Stimulated activated CD4-positive, alpha-beta T cell treated with anti-CD3 and anti-CD28 coated beads, Interleukin-1b, Interleukin-23, amount 100 ng/mL, for 1 hour (primary cell): ENCODE measurements at places on chromosomes 16 and 17.

DNA sequence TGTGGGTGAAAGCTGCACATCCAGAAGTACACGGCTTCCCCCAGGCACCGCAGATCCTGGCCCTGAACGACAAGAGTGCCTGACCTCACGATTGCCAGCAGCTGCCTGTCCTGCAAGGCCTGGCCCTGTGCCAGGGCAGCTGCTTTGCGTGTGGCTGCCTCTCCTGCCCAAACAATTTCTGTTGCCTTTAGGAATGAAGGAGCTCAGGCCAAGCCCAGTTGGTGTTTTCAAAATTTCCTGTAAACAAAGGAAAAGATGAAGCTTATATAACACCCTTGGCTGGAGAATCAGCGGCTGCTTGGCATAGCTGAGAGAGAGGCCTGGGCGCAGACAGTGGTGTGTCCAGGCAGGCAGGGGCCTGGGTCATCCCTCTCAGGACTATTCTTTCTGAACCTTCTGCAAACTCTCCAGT is 11.7 kb upstream of the SLC47A2 start:
- DNase-seq: no peak

GRCh38 chr16:4323071-4323844 is 7.4 kb downstream of the GLIS2 start:
- no peak for DNase-seq

DNA sequence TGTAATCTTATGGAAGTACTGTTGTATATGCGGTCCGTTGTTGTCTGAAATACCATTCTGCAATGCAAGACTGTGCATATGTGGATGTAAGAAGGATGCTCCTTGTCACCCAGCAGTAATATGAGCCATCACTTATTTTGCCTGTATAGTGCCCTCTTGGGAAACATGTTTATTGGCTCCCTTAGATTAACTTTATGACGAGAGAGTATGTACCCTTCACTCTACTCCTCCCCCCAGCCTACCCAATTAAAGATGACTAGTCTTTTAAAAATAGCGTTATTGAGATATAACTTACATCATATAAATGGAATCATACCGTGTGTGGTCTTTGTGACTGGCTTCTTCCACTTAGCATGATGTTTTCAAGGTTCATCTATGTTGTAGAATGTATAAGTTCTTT is 33.6 kb downstream of the FTO start:
- no peak for DNase-seq

DNA sequence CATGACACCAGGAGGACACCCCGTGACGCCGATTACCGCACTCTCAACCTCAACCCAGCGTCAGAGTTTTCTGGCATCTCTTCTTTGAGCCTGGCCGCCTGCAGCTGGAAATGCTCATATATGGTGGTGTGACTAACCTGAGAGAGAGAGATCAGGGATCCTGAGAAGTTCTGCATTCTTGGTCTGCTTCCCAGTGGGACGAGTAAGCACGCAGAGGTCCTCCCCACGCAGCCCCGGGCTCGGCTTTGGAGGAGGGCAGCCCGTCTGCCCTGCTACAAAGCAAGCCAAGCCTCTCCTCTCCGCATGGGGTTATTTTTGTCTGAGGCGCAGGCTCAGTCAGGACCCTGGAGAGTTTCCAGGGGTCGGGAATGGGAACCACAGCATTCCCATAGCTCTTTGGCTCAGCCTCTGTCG is 16.5 kb downstream of the CRISPLD2 start:
- no peak for DNase-seq

- DNase-seq: no peak
These were observed 10.7 kb upstream of the SNN start for GRCh38 chr16:11657556-11657955.

- DNase-seq: no peak
These were observed 4.2 kb upstream of the FBXL16 start for GRCh38 chr16:709566-710499.

GRCh38 chr16:9260666-9261065 is 169.2 kb downstream of the HAPSTR1 start:
- no peak for DNase-seq

DNA sequence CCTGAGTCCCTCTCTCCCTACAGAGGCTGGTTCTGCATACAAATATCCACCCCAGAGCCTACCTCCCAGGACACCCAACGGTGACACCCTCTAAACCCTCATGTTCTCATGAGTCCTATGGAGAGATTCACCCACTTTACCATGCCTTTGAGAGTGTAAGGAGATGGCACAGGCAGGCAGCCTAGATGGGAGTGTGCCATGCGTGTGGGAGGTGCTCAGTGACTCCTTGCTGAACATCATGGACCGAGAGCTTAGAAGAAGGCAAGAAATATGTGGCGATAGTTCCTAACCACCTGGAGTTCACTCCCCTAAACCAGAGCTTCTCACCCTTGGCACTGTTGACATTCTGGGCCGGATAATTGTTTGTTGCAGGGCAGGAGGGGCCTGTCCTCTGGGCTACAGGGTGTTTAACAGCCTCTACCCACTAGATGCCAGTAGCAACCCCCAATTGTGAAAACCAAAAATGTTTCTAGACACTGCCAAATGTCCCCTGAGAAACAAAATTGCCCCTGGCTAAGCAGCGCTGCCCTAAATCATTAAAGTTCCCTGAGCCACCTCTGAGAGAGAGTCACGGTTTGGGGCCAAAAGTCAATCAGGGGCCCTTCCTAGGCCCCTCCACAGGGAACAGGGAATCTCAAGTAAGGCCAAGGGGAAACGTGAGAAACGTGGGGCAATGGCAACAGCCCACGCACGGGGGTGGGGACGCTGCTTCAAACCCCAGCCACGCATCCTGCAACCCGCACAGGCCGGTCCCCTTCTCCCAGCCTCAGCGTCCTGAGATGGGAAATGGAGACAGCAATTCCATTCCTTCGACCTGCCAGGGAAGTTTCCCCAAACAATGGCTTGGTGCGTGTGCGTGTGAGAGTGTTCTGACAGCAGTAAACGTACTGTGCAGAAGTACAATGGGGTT is 66.8 kb downstream of the C16orf78 start:
- DNase-seq: no peak

GRCh38 chr17:58337600-58338453 is 9.2 kb upstream of the TSPOAP1 start:
- DNase-seq: peak; percentile 80

DNA sequence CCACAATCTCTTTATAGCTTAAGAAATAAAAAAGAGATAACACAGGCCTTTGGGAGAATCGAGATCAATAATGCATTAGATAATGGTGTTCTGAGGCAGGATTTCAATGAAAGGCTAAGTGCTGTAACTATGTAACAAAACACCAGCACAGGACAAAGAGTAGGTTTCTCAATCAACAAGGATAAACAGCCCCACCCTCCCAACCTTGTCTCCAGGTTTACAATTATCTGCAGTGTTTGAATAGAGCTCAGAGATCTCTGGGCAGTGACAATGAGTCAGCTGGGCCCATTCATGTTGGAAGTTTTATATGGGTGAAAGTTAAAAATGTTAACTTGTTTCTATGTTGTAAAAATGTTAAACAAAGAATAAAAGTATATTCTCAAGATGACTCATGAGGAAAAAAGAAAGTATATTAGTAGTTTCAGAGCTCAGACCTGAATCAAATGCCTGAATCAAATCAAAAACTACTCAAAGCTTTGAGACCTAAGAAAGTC is 17.0 kb upstream of the KRT20 start:
- DNase-seq: no peak

DNA sequence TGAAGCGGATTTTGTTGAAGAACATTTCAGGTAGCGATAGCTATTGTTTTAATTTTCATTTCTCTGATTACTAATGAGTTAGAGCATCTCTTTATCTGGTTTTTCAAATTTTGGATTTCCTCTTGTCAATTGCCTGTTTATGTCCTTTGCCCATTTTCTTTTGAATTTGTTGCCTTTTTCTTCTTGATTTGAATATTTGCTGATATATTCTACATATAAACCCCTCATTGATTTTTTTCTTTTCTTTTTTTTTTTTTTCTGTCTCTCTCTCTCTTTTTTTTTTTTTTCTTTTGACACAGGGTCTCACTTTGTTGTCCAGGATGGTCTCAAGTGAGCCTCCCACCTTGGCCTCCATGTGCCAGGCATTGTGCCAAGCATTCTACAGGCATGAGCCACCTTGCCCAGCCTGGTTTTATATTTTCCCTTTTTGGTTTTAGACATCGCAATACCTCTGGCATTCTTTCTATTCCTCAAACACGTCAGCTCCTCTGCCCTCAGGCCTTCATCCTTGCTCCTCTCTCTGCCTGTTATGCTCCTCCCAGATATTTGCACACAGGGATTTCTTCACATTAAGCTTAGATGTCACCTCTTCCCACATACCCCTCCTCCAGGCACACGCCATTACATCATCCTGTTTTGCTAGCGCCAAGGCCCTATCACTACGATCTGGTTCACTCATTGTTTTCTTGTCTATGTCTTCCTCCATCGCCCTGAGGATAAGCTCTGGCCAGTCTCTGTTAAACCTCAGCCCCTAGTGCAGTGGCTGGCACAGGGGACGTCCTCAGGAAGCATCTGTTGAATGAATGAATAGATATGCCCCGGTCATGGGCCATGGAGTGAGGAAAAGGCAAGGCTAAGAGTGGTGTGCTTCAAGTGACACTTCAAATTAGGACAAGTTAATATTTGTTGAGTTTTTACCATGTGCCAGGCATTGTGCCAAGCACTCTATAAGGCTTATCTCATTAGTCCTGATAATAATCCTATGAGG is 8.6 kb downstream of the SARM1 start:
- DNase-seq: no peak

DNA sequence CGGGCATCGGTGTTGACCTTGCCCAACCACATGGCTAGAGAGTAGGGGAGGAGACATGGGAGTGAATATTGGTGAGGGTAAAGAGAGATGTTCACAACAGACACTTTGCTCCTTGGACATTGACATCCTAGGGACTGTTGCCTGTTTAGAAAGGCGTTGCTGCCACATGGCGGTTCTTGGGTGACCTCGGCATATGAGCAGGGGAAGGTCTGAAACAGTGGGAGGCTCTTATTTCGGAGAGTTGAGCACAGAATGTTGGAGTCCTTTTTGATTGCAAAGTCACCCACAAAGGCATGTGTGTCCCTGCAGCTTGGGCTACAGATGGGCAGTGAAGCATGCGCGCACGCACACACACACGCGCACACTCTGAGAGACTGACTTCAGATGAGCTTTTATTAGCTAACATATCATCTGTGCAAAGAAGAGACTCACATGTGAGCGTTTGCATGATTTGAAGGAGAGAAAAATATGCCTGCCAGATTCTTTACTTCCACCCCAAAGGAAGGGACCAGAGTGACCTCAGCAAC is 104.4 kb downstream of the SHISA9 start:
- no peak for DNase-seq

DNA sequence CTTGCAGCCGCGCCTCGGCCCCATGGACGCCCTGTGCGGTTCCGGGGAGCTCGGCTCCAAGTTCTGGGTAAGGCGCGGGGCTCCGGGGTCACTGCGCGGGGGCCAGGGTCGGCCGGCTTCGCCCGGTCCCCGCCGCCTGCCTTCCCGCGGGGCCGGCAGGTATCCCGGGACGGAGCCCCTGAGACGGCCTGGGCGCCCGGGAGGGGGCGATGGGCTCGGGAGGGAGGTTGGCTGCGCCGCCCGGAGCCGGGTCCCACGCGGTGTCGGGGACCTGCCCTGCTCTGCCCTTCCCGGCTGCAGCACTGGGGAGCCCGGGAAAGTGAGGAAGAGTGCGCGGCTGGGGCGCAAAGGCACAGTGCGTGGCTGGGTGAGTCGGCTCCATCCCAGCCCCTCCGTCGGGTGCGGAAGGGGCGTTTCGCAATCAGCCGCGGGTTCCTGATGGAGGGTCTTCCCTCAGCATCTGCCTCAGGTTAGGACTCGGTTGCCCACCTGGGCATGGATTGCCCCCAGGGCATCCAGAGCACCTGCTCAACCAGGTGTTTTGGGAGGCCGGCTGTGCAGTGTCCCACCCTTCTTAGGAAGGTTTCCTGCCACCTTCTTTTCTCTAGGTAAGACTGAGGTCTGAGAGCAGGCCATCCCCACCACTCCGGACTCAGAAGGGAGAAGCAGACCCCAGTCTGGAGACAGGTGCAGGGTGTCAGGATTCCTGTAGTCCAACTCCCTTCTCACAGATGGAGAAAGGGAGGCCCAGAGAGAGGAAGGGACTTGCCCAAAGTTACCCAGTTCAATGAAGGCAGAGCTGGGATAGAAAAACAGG is 442 bp downstream of the ABCC3 start:
- DNase-seq: no peak

DNA sequence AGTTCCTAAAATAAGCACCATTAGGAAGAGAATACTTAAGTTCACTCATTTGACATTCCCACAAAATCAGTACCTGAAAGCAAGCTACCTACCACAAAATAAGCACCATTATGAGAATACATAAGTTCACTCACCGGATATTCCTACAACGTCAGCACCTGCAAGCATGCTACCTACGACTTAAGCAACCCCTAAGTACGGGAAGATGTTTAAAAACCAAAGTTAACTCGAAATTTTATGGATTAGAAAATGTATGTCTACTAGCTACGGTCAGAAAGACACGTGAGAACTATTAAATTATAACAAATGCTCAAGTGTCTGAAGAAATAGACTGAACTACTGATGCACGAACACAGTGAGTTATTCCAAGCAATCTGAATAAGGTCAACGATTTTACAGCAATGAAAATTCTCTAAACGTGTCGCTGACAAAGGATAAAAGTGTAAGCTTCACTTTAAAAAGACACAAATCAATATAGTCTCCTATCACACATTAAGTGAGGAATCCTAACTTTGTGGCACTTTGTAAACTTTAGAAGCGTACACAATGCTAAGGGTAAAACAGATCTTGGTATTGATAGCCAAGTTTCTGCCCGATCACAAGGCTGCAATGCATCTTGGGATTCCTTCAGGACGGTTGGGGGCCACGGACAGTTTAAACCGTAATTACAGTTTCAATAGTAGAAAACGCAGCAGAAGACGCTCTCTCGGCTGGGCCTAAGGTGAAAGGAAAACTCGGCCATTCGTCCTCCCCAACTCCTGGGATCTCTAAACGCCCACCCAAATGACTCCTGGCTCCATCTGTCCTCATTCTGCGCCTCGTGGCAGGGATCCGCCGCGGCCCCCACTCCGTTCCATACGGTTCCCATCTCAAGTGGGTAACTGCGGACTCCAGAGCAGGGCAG is 1.3 kb downstream of the GSPT1 start:
- peak; percentile 2 for DNase-seq

DNA sequence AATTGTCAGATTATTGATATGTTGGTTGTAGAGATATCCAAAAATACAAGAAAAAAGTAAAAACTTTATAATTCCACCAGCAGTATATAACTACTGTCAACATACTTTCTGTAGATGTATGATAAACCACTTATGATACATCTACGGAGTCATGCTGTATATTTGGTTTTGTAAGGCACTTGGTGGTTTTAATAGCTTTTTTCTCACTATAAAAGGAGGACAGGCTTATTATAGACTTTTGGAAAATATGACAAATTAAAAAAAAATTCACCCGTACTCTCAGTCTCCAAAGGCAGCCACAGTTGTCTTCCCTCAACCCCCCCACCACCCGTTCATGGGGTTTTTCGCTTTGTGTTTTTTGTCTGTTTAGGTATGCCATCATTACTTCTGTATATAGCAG is 14.8 kb downstream of the RAI1 start:
- DNase-seq: no peak

- DNase-seq: no peak
These were observed 279.5 kb downstream of the SEC14L1 start for GRCh38 chr17:77420095-77420803.
